Activated CD8-positive, alpha-beta memory T cell treated with anti-CD3 and anti-CD28 coated beads for 1 hour (primary cell): ENCODE measurements at places on chromosomes 12 and 14.

DNA sequence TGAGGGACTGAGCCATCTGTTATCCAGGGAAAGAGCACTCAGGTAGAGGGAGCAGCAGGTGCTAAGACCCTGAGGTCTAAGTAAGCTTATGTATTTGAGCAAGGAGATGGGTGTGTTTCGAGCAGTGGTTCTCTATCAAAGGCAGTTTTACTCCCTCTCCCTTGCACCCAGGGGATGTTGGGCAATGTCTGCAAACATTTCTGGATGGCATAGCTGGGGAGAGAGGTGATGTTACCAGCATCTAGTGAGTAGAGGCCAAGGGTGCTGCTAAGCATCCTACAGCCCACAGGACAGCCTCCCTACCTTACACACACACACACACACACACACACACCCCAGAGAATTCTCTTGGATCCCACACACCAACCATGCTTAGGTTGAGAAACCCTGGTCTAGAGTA is 221.0 kb upstream of the PWP1 start:
- no peak for DNase-seq

DNA sequence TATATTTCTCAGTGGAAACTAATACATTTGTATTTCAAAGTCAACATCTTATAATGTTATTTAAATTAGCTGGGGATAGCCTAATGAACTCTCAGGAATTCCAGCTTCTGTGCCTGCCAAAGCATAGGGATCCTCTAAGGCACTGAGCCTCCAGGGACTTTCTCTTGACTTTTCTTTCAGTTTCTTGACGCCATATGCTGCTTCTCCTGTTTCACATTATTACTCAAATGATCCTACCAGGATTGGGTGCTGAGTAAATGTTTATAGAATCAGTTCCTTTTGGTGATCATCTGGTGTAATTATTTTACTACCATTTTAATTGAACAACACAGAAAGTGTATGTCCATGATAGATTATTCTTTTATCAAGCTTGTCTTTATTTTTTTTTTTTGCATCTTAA is 7.9 kb downstream of the METTL25 start:
- no peak for DNase-seq

- DNase-seq, result no peak
Observed at GRCh38 chr12:114404083-114404925, 1.6 kb downstream of the TBX5 start.

DNA sequence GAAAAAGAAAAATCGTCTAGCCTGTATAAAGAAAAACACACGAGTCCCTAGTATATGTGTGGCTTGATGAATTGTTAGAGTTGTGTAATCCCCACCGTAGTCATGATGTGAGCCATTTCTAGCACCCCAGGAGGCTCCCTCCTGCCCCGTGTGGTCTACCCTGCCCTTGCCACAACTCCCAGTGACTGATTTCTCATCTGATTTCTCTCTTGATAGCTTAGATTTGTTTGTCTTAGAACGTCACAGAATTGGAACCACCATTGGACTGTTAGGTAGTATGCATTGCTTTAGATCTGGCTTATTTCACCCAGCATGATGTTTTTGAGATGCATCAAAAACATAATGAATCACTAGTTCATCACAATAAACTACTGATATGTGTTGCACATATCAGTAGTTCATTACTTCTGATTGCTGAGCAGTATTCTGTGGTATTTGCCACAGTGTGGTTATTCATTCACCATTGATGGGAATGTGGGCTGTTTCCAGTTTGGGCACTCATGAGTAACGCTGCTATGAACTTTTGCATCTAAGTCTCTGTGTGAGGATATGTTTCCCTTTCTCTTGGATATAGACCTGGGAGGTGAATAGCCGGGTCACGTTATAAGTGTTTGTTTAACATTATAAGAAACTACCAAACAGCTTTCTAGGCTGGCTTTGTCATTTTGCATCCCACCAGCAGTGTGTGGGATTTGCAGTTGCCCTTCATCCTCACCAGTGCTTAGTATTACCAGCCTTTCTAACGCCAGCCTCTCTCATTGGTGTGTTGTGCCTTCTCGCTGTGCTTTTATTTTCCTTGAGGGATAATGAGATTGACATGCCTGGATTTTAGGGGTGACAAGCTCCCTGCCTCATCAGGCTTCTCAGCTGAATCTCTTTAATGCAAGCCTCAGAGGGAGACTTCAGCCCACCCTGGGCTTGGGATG is 31.9 kb upstream of the NCOR2 start:
- DNase-seq, result no peak

GRCh38 chr12:115730975-115731541 is 546.4 kb downstream of the MED13L start:
- DNase-seq, result no peak

GRCh38 chr12:233615-233968 is 19.6 kb upstream of the SLC6A12 start:
- no peak for DNase-seq

DNA sequence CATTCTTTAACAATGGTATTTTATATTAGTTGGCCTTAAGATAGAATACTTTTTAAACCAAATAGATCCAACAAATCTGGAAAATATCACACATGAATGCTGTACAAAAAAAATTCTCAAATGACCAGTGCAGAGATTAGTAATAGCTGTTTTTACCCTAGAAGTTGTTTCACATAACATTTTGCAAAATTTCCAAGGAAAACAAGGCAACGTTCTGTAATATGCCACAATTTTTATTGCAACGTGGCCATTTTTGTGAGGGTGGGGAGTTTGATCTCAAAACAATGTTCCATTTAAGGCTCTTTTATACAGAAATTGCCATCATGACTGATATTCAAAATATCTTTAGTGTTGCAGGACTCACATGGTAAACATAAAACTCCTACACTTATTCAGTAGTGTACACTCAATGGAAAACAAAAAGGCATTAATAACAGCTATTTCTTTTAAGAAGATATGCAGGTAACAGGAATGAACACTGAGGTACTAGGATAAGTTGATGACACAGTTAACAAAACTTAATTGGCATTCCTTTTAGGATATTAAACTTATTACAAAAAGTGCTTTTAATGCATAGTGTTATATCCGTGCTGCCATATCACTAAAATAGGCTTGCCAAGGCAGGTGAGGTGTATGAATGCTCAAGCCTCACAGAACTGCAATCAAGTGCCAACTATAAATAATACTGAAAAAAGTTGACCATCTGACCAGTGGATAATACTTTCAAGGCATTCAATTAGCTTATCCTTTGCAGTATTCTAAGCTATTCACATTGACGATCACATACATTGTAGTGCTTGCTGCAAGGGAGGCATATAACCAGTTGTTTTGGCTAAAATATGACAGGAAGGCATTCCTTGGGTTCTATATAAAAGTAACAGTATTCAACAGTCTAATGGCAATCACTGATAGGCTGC is 2.3 kb downstream of the CFL2 start:
- no peak for DNase-seq

DNA sequence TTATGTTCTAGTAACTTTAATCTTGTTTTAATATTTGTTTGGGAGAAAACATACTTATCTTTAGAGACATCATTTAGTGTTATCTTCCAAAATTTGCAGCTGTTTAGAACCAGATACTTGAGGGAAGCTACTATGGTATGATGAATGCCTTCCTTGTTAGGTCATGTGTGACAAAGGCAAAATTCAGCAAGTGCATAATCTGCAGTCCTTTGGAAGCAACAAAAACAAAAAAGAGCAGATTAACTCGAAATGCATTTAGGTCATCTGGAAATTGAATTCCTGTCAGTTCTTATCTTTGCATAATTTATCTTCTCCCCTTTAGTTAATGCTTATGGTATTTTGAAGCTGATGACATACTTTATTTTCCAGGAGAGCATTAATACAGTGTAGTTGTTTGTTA is 3.5 kb downstream of the FBXO34 start:
- no peak for DNase-seq

DNA sequence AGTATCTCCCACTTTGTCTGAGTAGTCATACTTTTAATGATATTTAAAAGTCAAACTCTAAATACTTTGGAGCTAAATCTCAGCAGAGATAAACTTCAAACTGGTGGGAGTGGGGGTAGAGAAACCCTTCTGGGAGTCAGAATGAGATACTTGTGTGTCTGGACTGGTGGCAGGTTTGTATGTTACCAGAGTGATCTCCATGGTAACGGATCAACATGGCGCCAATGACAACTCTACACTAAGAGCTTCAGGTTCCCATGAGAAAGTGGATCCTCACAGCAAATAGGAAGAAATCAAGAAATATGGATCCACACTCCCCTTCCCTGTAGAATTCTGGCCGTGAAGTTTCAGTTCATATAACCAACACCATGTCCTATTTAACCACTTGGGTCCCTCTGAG is 121.9 kb downstream of the ETV6 start:
- DNase-seq, result no peak

- no peak for DNase-seq
Observed at GRCh38 chr14:94557327-94557726, 3.9 kb upstream of the SERPINA4 start.

- no peak for DNase-seq
Observed at GRCh38 chr12:28585146-28585545, 394.9 kb downstream of the CCDC91 start.
